ENCODE measurements at places on chromosomes 12 and 14.

- DNase-seq = no peak
These were observed 190.5 kb downstream of the PHETA1 start for GRCh38 chr12:111178181-111179081.

- no peak for DNase-seq
These were observed 1267.6 kb upstream of the TMEM132C start for GRCh38 chr12:126999352-126999751.

DNA sequence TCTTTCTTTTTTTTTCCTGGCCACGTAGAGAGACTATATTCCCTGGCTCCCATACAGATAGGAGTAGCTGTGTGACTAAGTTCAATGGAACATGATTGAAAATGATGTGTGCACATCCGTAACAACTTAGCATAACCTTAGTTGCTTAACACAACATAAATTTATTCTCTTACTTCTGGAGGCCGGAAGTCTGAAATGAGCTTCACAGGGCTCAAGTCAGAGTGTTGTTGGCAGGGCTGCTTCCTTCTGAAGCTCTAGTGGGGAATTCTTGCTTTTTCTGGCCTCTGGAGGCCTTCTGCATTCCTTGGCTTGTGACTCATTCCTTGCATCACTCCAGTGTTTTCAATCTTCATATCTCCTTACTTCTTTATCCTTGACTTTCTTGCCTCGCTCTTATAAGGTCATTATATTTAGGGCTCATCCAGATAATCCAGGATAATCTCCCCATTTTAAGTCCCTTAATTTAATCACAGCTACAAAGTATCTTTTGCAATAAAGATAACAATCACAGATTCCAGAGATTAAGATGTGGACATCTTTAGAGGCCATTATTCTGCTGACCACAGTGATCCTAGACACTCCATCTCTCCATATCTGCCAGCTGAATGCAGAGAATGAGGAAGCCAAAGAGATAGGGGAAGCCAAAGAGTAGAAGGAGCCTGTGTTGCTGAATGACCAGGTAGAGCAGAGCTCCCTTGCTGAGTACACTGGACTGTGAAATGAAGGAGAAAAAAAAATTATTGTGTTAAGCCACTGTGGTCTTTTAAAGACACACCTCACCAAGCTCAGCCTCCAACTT, 21.0 kb upstream of the SNX6 start:
- no peak for DNase-seq

- no peak for DNase-seq
These were observed 142.9 kb upstream of the WSCD2 start for GRCh38 chr12:107986183-107986582.

DNA sequence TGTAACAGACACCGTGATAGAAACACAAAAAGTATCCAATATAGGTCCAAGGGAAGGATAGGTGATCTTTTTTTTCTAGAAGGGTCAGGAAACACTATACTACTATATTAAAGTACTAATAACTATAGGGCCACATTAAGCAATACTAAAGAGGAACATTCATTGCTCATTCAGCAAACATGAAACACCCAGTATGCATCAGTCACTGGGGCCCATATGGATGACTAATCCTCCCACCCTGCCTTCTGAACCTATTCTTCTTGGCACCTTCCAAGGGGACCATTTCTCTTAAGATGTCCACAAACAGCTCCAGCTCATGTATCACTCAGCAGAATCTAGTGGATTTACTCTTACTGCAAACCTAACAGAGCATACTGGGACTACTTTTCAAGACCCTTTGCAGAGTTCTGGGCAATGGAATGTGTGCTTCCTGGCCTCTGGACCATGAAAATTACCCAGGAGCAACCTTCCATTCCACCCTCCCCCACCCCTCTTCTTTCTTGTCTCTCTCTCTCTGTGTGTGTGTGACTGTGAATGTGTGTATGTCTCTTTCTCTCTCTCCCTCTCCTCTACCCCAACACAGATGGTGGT, 187.9 kb downstream of the EPS8 start:
- DNase-seq = no peak

GRCh38 chr14:73997108-73997943, 21.8 kb downstream of the ENTPD5 start:
- no peak for DNase-seq

- DNase-seq = no peak
These were observed 15.8 kb downstream of the C12orf43 start for GRCh38 chr12:121000530-121000929.

Data from neuronal stem cell (in vitro differentiated cells).